Purkinje cell (primary cell): ENCODE measurements at places on chromosomes 12 and 14. TPM values are rescaled to one million over a fixed set of nuclear protein-coding genes. Genes with fewer than 3 reads are reported as not detected.

Gene BHLHE41
- polyA plus RNA-seq, result 15.1 and 23.3 TPM in 2 replicates

Gene TPH2
- polyA plus RNA-seq, result not detected in 2 replicates

Gene TAS2R50
- polyA plus RNA-seq, result not detected in 2 replicates

Gene BCL11B
- polyA plus RNA-seq, result 0.26 TPM in 1 of 2 replicates, not detected in the other

Gene USP44
- polyA plus RNA-seq, result 2.6 TPM in 1 of 2 replicates, not detected in the other

Gene OTX2
- not detected in 2 replicates for polyA plus RNA-seq

Gene PRPH
- polyA plus RNA-seq, result not detected in 2 replicates

Gene GTF2A1
- 44.0 and 47.3 TPM in 2 replicates for polyA plus RNA-seq

Gene HECTD1
- polyA plus RNA-seq, result 175 and 200 TPM in 2 replicates

Gene CLEC1B
- not detected in 2 replicates for polyA plus RNA-seq

Gene NPAS3
- 14.6 and 15.9 TPM in 2 replicates for polyA plus RNA-seq

Gene C12orf54
- not detected in 2 replicates for polyA plus RNA-seq

Gene ORAI1
- 0.95 TPM in 1 of 2 replicates, not detected in the other for polyA plus RNA-seq

Gene PAPLN
- polyA plus RNA-seq, result not detected in 2 replicates

Gene MAP3K9
- 7.7 and 12.0 TPM in 2 replicates for polyA plus RNA-seq

Gene P2RX7
- polyA plus RNA-seq, result 0.69 and 1.5 TPM in 2 replicates

Gene FAM181A
- polyA plus RNA-seq, result not detected in 2 replicates

Gene MMP19
- not detected in 2 replicates for polyA plus RNA-seq

Gene RHOJ
- polyA plus RNA-seq, result 2.0 and 7.8 TPM in 2 replicates

Gene AP1G2
- polyA plus RNA-seq, result 7.7 and 8.5 TPM in 2 replicates

Gene PTPN6
- polyA plus RNA-seq, result 0.39 TPM in 1 of 2 replicates, not detected in the other

Gene CIDEB
- polyA plus RNA-seq, result 3.6 TPM in 1 of 2 replicates, not detected in the other

Gene KRT7
- polyA plus RNA-seq, result not detected in 2 replicates

Gene TMEM30B
- not detected in 2 replicates for polyA plus RNA-seq

Gene CLEC4C
- not detected in 2 replicates for polyA plus RNA-seq

Gene MBD6
- polyA plus RNA-seq, result 1.6 and 3.4 TPM in 2 replicates

Gene GALNT16
- 9.8 and 23.2 TPM in 2 replicates for polyA plus RNA-seq

Gene SMIM41
- polyA plus RNA-seq, result not detected in 2 replicates

Gene PSMD9
- polyA plus RNA-seq, result 20.5 and 35.4 TPM in 2 replicates

Gene MYH6
- not detected in 2 replicates for polyA plus RNA-seq

Gene TSPAN8
- polyA plus RNA-seq, result 0.90 and 6.8 TPM in 2 replicates

Gene CD163L1
- polyA plus RNA-seq, result 0.63 TPM in 1 of 2 replicates, not detected in the other
